ENCODE measurements at places on chromosomes 16 and 17. TPM values are rescaled to one million over a fixed set of nuclear protein-coding genes. Genes with fewer than 3 reads are reported as not detected.

DNA sequence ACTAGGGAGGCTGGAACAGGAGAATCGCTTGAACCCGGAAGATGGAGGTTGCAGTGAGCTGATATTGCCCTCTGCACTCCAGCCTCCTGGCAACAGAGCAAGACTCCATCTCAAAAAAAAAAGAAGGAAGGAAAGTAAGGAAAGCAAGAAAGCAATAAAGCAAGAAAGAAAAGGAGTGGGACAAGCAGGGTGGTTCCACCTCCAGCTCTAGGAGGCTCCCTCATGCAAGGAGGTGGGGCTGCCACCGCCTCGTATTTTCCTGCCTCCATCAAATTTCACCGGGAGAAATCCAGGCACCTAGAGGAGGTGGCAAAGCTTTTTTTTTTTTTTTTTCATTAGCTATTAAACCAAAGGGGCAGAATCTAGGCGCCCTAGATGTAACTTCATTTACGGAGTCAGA lies 1.0 kb downstream of the CYB561 start:
- no peak for DNase-seq

DNA sequence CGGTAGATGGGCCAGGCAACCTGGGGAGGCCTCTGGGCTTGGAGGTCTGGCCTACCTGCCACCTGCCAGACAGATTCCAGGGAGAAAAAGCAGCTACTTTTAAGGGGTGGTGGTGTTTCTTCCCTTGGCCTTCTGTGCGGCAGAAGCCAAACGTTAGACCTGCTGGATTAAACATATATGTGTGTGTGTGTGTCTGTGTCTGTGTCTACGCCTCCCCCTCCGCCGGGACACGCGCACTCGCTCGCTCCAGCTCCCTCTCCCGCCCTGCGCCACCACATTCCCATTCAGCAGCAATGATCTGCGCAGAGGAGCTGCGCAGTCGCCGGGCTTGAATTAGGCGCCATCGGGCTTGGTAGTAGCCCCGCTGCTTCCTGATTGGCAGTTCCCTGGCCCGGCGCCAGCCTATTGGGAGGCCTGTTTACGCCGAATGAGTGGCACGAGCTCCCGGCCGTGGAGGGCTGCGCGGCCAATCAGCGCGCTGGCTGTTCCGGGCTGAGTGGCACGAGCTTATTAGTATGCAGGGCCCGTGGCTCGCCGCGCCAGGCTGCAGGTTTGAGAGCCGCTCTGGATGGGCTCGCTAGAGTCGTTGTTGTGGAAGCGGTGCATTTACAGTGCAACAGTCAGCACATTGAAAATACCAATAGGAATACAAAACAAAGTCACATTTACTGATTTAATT lies at the start of gene BAHCC1:
Gene BAHCC1 (plus strand): TSS at position 537 of the 679 bp plus-strand sequence. CDS start 4,283 bp downstream, outside the sequence.
- peak; percentile 100 for DNase-seq

- peak; percentile 25 for DNase-seq
Measured at GRCh38 chr16:177394-177822, 928 bp downstream of the HBA1 start.

RNF112 gene
- total RNA-seq = 2.5 TPM

- DNase-seq = no peak
Measured at GRCh38 chr17:71682174-71682494, 438.7 kb upstream of the SOX9 start.

ZNF174 gene
- total RNA-seq = 7.2 TPM

- DNase-seq = no peak
Measured at GRCh38 chr16:84683691-84684591, 15.9 kb upstream of the USP10 start.
